ENCODE measurements at places on chromosomes 1 and 21.

DNA sequence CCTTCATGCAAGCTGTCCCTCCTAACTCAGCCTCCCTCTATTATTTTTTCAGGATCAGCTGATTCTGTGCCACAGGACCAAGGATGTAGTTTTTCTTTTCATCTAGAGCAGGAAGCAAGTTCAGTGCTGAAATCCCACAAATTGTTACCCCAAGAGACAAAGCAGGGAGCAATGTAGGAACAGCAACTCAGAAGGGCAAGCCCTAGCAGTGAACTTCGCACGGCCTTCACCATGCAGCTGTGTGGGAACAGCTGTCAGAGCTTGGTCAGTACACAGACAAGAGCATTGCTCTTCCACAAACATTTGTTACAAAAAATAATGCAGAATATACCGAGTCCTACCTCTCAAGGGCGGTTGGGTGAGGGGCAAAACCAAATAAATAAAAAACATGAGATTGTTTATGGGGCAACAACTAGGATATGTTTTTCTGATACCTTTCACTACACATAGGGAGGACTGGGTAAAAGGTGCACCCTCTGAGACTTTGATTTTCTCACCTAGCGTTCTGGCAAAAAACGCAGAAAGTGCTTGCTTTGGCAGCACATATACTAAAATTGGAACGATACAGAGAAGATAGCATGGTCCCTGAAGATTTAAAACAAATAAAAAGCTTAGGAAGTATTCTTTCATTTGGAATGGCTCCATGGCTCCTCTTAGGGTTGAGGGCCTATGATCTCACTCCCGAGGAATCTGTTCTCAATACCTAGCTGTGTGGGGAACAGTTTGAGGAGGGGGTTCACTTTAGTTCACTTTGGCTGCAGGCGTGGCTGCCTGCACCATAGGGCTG lies 37.1 kb upstream of the ANGPTL7 start:
- no peak for DNase-seq

DNA sequence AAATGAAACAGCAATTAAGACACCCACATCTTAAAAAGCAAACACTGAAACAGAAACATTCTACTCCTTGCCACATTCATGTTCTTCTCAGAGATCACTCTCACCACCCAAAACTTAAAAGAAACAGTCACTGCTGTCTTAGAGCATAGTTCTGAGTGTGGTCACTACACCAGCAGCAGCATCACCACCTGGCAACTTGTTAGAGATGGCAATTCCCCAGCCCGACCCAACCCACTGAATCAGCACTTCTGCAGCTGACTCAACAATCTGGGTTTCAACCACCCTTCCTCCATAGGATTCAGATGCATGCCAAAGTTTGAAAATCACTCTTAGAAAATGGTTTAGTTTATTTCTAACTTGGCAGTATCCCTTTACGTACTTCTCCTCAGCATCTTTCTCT lies 126.1 kb downstream of the CDC42BPA start:
- peak; percentile 40 for DNase-seq

GRCh38 chr1:92944901-92945747 lies 16.1 kb downstream of the DIPK1A start:
- DNase-seq = no peak

- DNase-seq = no peak
Observed at GRCh38 chr1:168141871-168142385, 5.2 kb upstream of the GPR161 start.

DNA sequence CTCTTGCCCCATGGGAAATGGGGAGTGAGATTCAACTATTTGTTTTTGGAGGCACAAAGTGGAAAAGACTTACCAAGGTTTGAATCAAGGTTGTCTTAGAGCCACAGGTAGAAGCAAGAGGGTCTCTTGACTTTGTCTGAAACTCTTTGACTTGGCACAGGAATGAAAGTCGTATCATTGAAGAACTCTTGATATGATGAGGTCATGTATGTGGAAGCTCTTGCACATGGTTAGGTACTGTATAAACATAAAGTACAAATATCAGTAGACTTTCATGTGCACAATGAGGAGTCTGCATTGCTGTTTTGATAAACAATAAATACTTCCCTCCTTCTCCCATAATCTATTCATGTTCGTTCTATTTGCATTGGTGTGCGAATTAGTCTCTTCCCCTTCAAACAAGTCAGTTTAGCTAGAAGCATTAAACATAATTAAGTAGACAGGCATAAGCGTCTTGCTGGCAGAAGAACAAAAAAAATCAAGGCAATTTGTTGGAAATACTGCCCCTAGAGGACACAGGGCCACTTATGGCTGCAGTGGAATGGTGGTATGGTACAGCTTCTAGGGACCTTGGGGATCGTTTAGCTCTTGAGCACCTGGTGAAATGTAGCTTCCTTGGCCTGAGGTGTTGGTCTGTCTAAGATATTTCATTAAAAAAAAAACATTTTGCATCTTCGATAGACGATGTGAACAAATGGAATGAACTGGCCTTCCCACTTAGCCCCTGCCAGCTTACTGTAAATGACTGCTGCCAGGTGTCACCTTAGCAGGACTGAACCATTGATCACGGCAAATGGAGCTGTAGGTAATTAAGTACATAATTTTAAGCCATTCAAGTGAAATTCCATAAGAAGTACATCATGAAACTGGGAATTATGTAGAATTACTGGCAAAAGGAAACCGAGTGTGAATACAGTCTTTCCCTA lies 218.0 kb upstream of the GALNT2 start:
- no peak for DNase-seq

DNA sequence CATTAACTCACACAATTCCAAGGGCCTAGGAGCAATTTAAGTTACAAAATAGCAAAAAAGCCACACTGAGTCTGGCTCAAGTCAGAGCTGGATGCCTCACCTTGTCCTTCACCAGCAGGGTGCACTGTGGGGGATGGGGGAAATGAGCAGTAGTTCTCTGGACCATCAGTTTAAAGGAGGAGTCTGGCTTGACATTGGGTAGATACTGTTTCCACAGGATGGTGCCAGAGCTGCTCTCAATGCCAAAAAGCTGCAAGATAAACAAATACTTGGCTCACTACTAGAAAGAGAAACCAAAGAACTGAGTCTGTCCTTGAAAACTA lies 18.8 kb downstream of the EMC1 start:
- DNase-seq = no peak

DNA sequence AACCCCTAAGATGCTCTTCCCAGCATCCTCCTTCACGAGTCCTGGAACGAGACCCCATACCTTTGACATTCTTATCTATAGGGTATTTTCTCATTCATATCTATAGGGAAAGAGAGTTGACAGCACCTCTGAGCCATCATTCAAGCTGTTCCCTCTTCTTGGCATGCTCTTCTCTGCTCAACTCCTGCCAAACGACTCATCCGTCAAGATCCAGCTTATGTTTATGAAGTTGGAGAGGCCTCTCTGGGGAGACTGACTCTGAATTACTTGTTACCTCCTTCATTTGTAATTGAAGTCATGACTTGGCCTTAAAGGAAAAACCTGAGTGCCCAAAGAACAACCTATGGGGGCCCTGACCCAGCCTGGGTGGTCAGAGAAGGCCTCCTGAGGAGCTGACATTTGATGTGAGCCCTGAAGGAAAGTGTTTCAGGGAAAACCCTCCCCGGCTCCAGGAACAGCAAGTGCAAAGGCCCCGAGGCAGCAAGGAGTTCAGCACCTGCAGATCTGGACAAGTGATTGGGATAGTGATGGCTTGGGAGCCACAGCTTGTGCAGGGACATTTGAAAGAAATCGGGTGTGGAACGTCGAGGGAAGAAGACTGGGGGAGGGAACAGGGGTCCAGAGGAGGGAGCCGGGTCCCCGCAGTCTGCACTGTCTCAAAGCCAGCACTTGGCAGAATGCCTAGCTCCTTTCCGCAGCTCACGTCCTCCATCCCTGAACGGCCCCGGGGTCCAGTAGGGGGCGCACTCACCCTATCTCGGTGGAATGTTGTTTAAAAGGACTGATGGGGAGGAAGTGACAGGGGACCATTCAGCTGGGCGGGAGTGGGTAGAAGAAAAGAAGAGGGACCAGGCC lies 14.0 kb upstream of the CDA start:
- peak; percentile 43 for DNase-seq

- DNase-seq = no peak
Observed at GRCh38 chr1:72280131-72280530, 2.2 kb downstream of the NEGR1 start.
